ENCODE measurements at places on chromosomes 1 and 21.

DNA sequence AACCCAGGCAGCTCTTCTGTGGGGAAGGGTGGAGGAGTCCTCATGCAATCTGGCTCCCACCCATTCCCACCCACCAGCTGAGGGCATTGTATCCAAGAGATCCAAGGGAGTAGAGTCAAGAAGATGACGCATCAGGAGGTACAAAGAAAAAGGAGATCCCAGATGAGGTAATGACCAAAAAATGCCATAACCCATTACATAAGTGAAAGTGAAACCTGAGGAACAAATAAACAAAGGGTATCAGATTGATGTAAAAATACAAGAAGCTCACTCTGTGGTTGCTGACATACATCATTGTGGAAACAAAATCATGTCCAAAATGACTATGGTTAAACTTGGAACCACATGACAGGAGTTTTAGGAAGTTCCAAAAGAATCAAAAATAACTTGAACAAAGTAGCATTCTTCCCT lies 42.5 kb downstream of the CCN1 start:
- DNase-seq: no peak

DNA sequence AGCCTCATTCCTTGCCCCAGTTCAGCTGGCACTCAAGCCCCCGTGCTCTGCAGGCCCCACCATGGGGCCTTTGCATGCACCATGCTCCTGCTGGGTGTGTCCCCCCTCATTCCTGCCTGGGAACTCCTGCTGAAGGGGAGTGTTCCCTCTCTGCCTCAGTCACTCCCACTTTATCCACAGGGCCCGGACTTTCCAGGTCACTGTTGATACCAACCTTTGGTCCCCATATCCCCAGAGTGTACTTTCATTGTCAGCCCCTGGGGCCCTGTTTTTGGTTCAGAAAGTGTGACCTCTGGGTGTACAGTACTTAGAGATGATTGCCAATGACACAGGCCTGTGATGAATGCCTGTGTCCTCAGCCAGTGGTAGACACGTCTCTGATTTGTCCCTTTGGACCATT lies 2.9 kb downstream of the TTC22 start:
- DNase-seq: no peak

- no peak for DNase-seq
Observed at GRCh38 chr1:57109247-57109646, 143.4 kb upstream of the C8B start.

DNA sequence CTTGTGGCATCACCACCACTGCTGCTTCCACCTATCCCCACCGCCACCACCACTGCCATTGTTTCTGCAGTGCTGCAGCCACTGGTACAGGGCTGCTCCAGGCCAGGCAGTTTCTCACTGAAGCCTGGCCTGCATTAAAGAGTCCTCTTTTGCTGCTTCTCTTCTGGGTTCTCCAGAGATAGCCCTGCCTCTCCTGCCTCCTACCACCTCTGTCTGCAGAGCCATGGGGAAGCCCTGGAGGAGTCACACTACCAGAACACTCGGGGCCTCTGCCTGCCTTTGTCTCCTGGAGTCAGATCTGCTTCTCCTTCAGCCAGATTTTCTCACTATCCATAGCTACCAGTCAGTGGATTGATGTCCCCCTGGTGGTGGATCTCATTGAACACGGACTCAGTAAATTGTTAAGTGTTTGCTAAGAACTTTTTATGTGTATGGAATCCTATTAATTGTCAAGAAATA lies 37.7 kb upstream of the DDAH1 start:
- DNase-seq: no peak

DNA sequence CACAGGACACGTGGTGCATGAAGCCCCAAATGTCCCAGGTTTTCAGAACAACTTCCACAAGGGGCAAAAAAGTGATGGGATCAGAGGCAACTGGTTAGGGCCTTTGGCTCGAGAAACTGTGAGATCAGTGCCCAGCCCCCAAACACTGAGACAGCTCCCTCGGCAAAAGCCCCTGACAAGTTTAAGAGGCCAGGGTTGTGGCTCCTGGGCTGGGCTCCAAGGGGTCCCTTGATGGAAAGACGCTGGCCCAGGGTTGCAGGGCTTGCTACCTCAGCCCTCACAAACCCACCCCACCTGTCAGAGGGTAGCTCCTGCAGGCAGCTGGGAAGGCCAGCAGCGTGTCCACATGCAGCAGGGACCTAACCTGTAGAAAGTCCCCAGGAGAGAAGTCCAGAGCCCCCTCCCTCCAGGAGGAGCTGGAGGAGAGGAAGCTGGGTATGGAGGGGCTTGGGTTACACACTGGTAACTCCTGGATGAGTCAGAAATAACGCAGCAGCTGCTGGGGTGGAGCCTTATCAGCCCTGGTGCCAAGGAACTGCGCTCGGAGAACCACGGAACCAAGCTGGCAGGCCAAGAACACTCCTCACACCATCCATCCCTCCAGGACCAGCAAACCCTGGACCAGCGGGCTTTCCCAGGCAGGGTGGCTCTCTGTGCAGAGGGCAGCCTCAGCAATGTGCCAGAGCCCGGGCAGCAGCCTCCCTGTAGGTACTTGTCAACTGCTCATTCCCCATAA lies 37.5 kb downstream of the CTNNBIP1 start:
- DNase-seq: no peak

GRCh38 chr1:111976332-111976731 lies 13.1 kb downstream of the KCND3 start:
- no peak for DNase-seq

GRCh38 chr1:77540501-77541161 lies 141.8 kb downstream of the ZZZ3 start:
- DNase-seq: no peak

DNA sequence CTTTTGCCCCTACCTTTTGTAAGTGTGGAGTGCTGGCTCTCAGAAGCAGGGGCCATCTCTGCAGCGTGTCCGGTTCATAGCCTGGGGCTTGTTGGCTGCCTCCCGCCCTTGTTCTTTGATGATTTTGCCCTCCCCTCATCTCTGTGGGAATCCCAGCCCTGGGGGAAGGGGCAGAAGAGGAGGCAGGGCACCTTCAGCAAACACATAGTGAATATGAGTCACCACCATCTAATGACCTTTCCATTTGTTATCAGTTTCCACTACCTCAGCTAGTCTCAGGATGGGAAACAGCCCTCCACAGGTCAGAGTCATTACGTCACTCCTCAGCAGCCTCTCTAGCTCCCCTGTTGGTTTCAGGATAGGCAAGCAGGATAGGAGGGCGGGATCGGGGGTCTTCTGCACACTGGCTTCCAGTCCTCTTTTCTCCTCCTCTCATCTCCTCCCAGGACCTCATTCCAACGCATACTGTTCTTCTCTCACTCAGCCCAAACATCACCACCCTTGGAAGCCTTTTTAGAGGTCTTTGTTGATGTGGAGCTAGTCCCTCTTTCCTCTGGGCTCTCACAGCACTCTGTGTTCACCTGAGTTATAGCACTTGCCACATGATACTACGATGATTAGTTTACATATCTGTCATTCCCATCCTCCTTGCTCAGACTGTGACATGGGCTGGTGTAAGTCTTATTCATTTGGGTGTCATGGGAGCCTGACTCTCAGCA lies 15.8 kb downstream of the GADD45A start:
- no peak for DNase-seq

- no peak for DNase-seq
Observed at GRCh38 chr1:53695116-53695515, 43.8 kb downstream of the GLIS1 start.

DNA sequence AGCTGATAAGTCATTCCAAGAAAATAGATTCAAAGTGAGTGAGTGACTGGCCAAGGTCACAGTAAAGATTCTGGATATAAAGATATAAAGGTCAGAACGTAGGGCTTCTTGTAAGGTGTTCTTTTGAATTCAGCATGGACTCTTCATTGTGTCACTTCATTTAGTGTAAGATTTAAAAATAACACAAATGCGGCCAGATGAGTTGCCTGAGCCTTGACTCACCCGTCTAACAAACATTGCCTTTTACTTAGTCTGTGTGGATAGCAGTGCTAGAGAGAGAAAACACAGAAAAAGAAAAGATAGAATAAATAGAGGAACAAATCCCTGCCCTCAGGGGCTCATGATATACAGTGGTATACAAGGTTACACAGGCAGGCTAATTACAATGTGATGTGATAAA lies 223.4 kb downstream of the PLPP3 start:
- DNase-seq: no peak

GRCh38 chr1:55468142-55468795 lies 253.1 kb upstream of the USP24 start:
- DNase-seq: no peak

- no peak for DNase-seq
Observed at GRCh38 chr1:38045401-38046332, 926 bp downstream of the POU3F1 start.

- peak; percentile 13 for DNase-seq
Observed at GRCh38 chr21:15514073-15514946, 215.5 kb upstream of the USP25 start.

GRCh38 chr21:46399129-46399528 lies 59.6 kb upstream of the DIP2A start:
- DNase-seq: no peak

- no peak for DNase-seq
Observed at GRCh38 chr21:26883768-26884167, 38.6 kb upstream of the ADAMTS1 start.

DNA sequence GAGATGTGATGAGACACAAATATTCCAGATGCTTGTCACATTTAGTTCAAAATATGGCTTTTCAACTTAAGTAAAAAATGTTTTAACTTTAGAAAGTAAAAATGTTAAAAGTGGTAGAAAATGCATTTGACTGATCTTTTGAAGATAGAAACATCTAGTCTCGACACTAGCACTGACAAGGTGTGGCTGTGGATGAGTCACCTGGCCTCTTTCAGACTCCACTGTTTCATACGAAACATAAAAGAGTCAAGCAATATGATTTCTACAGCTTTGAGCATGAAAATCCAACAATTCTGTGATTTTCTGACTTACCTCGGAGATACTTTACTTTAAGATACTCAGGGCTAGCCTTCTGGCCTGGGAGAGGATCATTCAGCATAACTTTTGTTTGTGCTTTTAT lies 47.7 kb downstream of the TTC13 start:
- no peak for DNase-seq

GRCh38 chr1:109299558-109300343 lies 7.1 kb downstream of the MYBPHL start:
- DNase-seq: no peak

DNA sequence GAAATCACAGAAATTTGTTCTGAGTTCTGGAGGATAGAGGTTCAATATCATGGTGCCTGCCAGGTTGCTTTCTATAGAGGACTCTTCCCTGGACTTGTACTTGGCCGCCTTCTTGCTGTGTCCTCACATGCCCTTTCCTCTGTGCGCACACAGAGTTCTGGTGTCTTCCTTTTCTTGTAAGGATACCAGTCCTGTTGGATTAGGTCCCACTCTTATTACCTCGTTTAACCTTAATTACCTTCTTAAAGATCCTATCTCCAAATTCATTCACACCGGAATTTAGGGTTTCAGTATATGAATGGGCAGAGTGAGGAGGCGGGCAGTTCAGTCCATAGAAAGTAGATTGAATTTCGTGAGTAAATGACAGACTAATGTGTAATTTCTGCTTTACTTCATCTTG lies 413.9 kb downstream of the NCAM2 start:
- DNase-seq: no peak

GRCh38 chr21:38822778-38823238 lies 17.1 kb downstream of the ETS2 start:
- DNase-seq: no peak

DNA sequence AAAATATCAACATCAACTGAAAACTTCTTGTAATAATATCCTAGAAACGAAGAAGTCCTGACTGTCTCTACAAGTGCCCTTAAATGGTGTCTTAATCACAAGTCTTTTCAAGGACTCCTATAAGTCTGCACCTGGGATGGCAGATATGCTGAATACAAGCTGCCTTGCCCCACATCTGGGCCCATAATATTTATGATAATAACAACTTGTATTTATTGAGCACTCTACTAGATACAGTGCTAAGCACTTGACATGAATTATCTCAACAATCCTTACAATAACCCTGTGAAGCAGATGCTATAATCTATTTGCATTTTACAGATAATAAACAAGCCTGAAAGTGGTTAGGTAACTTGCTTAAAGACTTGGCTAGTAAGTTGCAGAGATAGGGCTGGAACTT lies 78.0 kb upstream of the ZNF648 start:
- DNase-seq: no peak

DNA sequence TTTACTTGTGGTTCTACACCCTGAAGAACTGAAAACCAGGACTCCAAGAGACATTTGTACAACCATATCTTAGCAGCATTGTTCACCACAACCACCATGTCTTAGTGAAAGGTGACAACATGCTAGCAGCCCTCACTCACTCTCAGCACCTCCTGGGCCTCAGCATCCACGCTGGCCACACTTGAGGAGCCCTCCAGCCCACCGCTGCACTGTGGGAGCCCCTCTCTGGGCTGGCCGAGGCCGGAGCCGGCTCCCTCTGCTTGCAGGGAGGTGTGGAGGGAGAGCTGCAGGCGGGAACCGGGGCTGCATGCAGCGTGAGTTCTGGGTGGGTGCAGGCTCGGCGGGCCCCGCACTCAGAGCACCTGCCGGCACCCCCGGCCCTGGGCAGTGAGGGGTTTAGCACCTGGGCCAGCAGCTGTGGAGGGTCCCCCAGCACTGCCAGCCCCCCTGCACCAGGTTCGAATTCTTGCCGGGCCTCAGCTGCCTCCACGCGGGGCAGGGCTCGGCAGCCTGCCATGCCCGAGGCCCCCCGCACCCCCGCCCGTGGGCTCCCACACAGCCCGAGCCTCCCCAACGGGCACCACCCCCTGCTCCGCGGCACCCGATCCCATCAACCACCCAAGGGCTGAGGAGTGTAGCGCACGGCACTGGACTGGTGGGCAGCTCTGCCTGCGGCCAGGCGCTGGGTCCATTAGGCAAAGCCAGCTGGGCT lies 9.2 kb downstream of the C1orf159 start:
- DNase-seq: no peak

- DNase-seq: no peak
Observed at GRCh38 chr1:52056937-52057231, 789 bp downstream of the BTF3L4 start.

GRCh38 chr1:190754666-190755065 lies 277.0 kb upstream of the BRINP3 start:
- no peak for DNase-seq

DNA sequence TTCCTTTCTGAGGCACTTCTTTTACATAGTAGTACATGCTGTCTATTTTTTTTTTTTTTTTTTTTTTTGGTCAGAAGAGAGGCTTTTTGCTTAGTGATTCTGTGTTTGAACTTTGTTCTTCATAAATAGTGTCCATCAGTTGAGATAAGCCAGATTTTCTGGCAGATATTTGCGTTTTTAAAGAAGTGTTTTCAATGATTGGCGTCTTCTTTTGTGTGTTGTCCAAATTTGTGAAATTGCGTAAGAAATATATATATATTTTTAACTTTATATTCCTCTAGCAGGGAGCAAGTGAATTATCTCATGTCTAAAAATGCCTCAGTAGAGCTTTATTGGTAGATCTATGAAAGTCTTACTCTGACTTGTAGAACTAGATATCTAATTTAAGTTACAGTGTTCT lies 28.3 kb downstream of the NEK7 start:
- no peak for DNase-seq

DNA sequence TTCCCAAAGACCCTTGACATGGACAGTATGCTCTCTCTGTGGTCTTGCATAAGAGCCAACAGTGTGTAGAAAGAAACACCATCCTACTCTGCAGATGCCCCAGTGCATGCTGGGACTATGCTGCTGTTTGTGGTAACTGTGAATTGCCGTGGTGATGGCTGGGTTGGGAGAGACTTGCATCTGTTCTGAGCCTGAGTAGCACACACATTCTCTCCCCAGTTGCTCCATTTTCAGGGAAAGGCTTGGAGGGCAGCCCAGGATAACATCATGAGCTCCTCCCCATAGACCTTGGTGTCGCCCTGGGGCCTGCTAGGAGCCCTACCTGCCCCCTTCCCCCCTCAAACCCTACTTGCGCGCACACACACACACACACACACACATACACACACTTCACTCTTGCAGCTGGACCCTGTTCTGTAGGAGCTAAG lies 120.9 kb upstream of the IPO9 start:
- no peak for DNase-seq

All from stimulated activated CD8-positive, alpha-beta memory T cell treated with anti-CD3 and anti-CD28 coated beads, Interleukin-7, amount 100 ng/mL, for 4 hours (primary cell).